ENCODE measurements at places on chromosomes 2 and 18.

- no peak for DNase-seq
Observed at GRCh38 chr2:84931384-84931821, 25.9 kb downstream of the TMSB10 start.

- DNase-seq: no peak
Observed at GRCh38 chr2:213818436-213818835, 534.2 kb downstream of the SPAG16 start.

DNA sequence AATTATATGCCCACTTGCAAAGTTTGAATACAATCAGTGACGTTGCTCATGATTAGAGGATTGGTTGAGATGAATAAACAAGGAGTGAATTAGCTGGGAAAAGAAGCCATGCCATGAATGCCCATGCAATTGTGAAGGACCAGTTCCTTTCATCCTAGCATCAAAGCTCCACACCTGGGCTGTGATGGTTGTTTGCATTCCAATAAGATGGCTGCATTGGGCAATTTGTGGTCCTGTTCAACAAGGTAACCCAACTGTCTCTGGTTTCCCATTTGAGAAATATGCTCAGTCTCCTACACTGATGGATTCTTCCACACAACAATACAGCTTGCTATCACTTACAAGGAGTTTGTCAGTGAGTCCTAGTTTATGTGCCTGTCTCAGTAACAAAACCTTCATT, 550.2 kb downstream of the STK39 start:
- DNase-seq: no peak

DNA sequence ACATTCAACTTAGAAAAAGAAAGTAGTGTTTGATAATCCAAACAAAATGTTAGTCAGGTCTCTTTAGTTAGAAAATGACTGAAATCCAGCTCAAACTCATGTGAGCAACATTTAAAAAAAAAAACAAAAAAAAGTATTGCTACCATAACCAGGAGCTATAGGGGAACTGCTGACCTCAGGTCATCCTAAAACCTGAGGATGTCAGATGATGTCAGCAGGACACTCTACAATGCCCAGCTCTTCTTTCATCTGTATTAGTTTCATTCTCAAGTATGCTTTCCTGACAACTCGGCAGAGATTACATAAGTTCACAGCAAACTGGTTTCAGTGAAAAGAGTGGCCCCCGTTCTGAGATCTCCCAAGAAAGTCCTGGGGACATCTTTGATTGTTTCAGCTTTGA, 4.2 kb upstream of the ESCO1 start:
- no peak for DNase-seq

GRCh38 chr18:25496544-25496943, 144.6 kb upstream of the ZNF521 start:
- DNase-seq: no peak

- no peak for DNase-seq
Observed at GRCh38 chr2:54636415-54637139, 86.9 kb upstream of the EML6 start.

DNA sequence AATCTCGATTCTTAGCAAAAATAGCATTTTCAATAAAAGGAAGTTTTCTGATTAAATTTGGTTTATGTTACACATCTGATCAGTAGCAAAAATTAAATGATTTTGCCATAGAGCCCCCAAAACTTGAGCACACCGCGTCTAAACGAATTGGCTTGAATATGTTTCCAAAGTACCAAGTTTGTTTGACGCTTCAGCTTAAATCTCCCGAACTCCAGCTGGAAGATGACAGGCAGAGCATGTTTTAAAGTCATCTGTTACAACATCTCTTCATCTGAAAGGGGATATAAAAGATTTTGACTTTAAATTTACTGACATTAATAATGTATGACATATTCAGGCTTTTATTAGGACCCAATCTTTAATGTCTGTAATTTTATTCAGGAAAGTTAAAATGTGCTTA, 129.8 kb downstream of the NCK2 start:
- no peak for DNase-seq

- no peak for DNase-seq
Observed at GRCh38 chr18:80159713-80160636, 50.9 kb downstream of the ADNP2 start.

DNA sequence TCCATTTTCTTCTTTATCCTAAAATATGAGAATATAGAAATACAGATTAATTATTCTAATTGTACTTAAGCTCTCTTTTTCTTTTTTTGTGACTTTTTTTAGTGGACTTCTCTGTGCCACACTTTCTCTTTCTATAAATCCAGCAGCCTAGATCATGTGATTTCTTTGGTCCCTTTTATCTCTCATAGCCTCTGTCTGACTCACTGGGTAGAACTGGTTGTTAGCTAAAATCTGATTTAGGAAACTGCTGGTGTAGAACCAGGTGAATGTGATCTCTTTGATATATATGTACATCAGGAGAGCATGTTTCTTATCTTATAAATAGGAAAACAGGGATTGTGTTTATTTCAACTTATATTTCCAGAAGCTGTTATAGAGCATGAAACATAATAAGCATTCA, 54.9 kb downstream of the VRK2 start:
- peak; percentile 3 for DNase-seq

GRCh38 chr2:169095621-169096105, 26.3 kb downstream of the DHRS9 start:
- DNase-seq: peak; percentile 93

DNA sequence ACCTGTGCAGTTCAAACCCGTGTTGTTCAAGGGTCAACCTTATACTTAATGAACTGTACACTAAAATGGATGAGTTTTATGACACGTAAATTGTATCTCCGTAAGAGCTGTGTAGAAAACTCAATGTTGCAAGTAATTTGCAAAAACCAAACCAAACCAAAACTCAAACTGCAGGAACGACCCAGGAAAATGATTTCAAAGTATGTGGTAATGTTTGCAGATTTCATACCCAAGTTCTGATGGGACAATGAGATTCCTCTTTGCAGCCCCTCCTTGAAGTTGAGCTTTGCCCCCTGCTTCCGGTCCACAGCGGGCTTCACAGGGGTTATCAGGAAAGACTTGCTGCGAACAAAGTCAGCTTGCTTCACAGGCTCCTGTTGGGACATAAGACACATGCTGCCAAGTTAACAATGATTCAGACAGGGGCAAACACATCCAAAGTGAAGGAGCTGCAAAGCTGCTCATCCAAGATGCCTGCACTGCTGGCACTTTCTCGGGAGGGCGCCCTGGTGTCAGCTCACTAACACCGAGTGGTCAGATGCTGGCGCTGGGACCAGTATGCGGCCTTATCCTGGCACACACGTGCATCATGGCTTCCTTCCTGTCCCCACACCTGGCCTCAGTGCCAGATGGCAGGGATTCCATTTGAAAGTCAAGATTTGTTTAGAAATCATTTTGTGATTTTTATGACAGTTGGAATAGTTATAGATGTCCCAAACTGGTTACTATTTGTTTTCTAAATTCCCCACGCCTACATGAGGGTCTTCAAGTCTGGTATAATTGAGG, 65.2 kb upstream of the MGAT4A start:
- peak; percentile 15 for DNase-seq

DNA sequence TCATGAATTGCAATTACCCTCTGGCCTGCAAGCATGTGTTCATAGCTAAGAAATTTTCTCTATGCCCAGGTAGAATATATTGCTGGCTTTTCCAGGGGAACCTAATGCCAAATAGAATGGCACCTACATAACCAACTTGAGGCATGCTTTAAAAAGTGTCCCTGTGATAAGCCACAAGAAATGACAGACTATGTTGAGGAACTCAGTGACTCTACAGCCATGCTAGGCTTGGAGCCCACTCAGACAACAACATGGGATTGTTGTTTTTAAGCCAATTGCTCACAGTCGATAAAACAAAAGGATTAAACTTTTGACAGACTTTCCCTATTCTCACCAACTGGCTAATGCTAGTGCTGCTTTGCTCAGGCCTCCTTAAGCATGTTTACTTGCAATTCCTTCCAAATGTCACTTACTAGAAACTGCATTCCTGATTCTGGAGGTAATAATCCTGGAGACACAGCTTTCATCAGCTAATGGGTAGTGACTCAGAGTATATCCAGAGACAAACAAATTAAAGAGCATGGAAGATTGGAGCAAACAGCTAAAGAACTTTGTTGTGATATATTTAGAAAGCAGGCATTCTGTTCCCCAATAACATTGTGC, 249.0 kb downstream of the SLC8A1 start:
- DNase-seq: no peak

- DNase-seq: no peak
Observed at GRCh38 chr2:234955971-234956509, 4.2 kb downstream of the SH3BP4 start.

DNA sequence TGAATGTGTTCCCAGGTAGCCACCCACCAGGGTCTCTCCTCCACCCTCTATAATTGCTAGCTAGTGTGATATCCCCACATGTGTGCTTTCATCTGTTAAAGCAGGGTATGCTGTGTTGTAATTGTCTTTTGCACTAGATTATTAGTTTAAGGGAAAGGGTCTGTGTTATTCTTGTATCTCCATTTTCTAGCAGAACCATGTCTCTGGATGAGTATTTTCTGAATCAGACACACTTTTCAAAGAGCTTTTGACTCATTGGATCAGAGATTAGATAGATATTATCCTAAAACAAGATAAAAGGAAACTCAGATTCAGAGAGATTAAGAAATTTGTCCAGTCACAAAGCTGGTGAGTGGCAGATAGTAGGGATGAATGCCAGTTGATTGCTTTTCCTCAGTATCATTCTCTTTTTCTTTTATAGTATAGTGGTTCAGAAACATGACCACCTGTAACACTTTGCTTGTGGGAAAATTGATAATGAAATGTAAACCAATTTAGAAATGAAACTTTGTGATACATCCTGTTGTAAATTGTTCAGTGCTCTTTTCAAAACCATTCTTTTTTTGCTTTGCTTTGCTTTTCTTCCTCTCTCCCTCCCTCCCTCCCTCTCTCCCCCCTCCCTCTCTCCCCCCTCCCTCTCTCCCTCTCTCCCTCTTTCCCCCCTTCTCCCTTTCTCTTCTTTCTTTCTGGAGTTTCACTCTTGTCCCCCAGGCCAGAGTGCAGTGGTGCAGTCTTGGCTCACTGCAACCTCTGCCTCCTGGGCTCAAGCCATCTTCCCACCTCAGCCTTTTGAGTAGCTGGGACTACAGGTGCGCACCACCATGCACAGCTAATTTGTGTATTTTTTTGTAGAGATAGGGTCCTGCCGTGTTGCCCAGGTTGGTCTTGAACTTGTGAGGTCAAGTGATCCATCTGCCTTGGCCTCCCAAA, 7.4 kb downstream of the MIB1 start:
- no peak for DNase-seq

DNA sequence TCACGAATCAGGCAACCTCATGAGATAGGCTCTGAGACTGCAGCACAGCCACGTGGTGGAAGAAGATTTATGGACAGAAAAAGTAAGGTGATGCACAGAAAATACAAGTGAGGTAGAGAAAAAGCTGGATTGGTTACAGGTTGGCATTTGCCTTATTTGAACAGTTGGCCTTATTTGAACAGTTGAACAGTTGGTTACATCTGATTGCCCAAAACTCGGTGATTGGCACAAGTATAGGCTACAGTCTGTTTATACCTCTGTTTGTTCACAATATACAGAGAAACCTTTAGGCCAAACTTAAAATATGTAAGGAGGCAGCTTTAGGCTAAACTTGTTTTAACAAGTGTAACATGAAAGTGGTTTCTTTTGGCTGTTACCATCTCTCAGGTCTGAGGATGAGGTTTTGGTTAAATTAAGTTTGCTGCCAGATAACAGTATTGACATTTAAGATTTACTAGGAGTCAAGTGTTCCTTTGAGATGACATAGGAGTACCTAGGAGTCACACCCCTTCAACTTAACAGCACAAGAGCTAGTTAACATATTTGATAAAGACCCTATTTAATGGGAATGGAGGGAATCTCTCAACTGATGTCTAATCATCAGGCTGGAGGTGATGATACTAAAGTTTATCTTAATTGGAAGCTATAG, 16.5 kb upstream of the GPR155 start:
- DNase-seq: no peak

- DNase-seq: no peak
Observed at GRCh38 chr2:207066791-207067460, 98.8 kb downstream of the KLF7 start.

GRCh38 chr18:37532917-37533316, 32.7 kb downstream of the CELF4 start:
- DNase-seq: no peak

GRCh38 chr2:28137221-28137620, 246.7 kb downstream of the BABAM2 start:
- DNase-seq: no peak

GRCh38 chr2:85785871-85786270, 32.1 kb downstream of the ATOH8 start:
- DNase-seq: no peak

DNA sequence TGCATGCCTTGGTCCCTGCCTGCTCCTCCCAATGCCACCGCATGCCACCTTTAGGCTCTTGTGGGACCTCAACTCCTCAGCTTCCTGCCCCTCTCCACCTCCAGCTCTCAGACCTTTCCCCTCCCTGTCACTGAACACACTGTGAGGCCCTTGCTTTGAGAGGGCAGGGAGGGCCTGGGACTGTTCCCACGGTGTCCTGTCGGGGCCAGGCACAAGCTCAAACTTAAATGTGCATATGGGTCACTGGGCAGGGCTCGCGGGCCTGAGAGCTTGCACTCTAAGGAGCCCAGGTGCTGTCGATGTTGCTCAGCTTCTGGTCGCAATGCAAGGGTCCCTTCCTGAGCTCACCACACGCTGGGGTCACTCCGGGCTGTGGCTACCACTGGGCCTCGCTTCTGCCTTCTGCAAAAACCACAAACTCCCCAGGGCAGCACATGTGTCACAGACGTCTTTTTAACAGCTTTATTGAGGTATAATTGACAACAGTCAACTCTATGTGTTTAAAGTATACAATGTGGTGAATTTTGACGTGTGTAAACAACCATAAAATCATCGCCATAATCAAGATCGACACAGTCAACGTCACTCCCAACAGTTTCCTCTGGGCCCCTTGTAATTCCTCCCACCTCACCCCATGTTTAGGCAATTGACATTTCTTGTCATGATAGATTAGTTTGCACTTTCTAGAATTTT, 11.9 kb upstream of the B3GNT7 start:
- no peak for DNase-seq

DNA sequence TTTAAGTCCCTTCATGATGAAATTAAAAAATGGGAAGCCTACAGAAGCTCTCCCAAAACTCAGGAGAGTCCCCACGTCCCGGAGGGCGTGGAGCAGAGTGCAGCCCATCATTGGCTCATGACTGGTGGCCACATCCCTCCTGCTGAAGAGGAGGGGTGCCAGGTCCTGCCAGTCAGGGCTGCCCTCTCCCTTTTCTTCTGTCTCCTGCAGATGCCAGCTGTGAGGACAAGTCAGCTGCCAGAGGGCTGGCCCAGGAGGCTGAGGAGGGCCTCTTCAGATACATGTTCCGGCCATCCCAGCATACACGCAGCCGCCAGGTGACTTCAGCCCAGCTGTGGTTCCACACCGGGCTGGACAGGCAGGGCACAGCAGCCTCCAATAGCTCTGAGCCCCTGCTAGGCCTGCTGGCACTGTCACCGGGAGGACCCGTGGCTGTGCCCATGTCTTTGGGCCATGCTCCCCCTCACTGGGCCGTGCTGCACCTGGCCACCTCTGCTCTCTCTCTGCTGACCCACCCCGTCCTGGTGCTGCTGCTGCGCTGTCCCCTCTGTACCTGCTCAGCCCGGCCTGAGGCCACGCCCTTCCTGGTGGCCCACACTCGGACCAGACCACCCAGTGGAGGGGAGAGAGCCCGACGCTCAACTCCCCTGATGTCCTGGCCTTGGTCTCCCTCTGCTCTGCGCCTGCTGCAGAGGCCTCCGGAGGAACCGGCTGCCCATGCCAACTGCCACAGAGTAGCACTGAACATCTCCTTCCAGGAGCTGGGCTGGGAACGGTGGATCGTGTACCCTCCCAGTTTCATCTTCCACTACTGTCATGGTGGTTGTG, 2.6 kb downstream of the INHA start:
- no peak for DNase-seq

Measured in trophoblast cell (in vitro differentiated cells and primary cell).